ENCODE measurements at places on chromosomes 11 and 22.

GRCh38 chr11:10275714-10276113, 18.3 kb downstream of the SBF2 start:
- no peak for DNase-seq

DNA sequence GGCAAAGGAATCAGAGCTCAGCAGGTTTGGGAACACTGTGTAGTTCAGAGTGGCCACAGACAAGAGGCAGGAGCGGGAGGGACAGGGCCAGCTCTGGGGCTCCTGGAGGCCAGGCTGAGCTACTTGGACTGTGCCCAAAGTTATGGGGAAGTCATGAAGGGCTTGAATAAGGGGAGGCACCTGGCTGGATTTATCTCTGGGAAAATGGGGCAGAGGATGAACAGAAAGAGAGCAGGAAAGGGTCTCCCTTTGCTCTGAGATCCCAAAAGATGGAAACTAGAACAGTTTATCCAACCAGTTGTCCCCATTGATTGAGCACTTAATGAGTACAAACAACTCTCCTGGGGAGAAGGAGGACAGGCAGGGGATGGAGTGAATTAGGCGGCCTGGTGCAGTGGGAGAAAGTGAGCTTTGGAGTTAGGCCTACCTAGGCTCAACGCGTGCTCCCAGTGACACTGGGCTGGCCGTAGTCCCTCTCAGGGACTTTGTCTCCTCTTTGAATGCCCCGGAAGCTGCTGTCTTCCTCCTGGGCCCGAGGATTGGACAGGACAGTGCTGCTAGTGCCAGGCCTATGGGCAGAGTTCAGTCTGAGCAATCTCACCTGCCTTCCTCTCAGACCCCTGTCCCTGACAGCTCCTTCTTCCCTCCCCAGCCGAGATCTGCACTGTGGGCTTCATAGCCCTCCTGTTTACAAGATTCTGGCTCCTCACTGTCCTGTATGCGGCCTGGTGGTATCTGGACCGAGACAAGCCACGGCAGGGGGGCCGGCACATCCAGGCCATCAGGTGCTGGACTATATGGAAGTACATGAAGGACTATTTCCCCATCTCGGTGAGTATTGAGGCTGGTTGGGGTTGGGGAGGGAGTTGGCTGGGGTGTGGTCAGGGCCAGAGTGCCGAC, 2.0 kb downstream of the MOGAT2 start:
- no peak for DNase-seq

DNA sequence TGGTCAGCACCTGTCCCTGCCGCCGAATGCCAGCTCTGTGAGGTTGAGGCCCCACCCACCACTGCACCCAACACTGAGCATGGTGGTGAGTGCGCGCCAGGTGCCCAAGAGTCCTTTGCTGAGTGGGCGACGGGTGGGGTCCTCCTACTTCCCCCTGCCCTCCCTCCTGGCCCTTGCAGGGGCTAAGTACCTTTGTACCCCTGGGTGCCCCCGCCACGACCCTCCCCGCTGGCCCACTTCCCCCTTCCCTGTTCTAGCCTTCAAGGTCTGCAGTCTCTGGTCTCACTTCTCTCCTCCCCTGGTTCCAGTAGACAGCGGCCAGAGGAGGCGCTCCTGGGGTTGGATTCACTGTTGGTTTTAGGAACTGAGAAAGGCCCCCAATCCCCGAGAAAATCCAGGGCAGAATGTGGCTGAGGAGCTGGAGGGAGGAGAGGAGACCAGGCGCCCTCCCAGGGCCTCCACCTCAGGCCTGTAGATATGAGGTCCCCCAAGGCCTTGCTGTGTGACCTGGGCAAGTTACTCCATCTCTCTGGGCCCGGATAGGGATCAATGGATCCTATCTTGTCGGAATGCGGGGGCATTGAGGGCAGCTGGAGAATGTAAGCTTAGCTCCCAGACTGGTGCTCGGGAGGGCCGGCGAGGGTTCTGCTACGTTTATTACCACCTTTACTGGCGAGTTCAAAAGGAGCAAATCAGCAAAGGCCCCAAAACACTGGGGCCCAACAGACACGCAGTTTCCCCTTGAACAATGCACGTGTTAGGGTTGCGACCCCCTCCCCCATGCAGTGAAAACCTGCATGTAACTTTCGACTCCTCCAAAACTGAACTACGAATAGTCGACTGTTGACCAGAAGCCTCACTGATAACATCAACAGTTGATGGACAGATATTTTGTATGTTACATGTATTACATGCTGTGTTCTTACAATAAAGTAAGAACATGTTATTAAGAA, 31.9 kb upstream of the SMIM38 start:
- no peak for DNase-seq

- no peak for DNase-seq
These were observed 14.3 kb upstream of the TOLLIP start for GRCh38 chr11:1323774-1324173.

- DNase-seq, result no peak
These were observed 24.0 kb downstream of the PISD start for GRCh38 chr22:31637891-31638618.

DNA sequence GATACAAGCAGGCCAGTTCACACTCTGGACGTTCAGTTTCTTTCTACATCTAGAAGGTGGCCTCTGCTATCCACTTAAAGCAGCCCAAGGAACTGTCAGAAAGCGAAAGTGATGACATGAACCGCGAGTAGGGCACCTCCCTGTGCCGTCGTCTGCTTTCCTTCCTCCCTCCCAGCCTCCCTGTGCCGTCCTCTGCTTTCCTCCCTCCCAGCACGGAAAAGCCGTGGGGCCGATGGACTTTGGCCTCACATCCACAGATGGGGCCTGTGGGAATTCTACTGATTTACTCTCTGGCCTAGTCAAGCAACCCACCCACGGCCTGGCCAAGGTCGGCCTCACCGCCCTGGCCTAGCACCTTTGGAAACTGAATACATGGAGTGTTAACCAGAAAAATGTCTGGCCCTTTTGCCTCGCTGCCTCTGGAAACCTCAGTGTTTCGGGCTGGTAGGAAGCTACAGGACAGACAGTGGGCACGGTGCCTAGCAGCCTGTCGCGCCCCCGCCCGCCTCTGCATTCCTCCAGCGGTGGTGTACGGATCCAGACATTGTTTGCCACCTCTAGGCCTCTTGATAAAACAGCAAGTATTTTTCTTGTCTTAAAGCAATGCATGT, 14.2 kb downstream of the PEX26 start:
- DNase-seq, result peak; percentile 30

DNA sequence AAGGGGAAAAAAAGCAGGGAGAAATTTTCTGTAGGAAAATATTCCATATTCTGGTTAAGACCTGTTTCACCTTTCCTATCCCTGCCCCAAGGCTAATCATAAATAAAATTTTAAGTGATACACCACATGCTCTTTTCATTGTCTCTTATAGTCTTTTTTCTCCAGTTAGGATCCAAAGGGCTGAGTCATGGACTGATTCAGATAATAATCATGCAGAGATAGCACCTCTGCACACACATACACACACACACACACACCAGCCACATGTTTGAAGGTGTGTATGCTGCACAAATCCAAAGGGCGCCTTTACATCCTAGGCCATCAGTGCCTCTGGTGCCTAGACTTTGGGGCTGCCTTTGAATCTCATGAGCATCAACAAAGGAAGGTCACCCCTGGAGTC, 35.5 kb upstream of the CWF19L2 start:
- DNase-seq, result no peak

GRCh38 chr11:86990515-86990914, 35.3 kb upstream of the FZD4 start:
- peak; percentile 37 for DNase-seq

- peak; percentile 13 for DNase-seq
These were observed 3.2 kb downstream of the TBC1D10C start for GRCh38 chr11:67406969-67407687.

GRCh38 chr11:59358595-59358994, at the start of gene OR5AN1:
TSS of gene OR5AN1 (plus strand) at chr11:59358895. CDS start at chr11:59364459, 5,564 bp downstream.
- no peak for DNase-seq

- DNase-seq, result no peak
These were observed 25.2 kb upstream of the NECTIN1 start for GRCh38 chr11:119754199-119754598.

- DNase-seq, result no peak
These were observed 35.3 kb downstream of the DGCR2 start for GRCh38 chr22:19086896-19087295.

DNA sequence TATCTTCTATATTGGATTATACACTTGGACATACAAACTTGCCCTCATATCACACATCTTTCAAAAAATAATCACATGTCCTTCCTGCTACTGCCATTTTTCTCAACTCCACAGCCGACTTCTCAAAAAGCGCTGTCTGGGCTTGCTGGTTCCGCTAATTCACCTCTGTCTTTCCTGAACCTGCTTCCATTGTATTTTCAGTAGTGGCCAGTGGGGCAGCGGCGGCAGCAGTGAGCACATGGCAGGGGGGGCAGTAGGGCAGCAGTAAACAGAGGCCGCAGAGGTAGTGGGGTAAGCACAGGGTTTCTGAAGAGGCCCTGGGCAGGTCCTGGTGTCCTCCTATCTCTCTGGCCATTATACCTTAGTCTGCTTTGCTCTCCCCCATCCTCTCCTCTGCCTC, 126.3 kb downstream of the RRAS2 start:
- DNase-seq, result no peak

DNA sequence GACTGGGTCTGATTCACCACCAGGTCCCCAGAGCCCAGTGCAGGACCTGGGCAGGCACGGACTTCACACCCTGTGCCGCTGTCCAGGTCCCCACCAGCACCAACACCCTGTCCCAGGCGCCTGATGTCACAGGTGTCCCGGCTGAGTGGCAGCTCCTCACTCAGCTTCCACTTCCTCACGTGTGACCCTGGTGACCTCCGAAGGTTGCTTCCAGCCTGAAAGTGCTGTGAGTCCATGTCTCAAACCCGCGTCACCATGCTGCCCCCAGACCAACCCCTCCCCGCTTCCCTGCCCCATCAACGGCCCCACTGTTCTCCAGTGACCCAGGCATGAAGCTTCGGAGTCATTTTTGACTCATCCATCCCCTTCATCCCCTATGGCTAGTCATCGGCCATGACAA, 25.7 kb upstream of the PICK1 start:
- no peak for DNase-seq

DNA sequence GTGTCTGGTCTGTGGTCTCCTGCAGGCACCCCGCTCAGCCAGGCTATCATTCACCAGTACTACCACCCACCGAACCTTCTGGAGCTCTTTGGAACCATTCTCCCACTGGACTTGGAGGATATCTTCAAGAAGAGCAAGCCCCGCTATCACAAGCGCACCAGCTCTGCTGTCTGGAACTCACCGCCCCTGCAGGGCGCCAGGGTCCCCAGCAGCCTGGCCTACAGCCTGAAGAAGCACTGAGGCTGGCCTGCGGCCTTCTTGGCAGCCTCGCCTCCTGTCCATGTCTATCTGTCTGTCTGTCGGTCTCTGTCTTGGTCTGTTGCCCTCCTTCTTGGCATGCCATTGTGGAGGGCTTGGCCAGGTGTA, 27.9 kb downstream of the INCENP start:
- no peak for DNase-seq

- no peak for DNase-seq
These were observed 5.1 kb upstream of the P2RX6 start for GRCh38 chr22:21009638-21010425.

DNA sequence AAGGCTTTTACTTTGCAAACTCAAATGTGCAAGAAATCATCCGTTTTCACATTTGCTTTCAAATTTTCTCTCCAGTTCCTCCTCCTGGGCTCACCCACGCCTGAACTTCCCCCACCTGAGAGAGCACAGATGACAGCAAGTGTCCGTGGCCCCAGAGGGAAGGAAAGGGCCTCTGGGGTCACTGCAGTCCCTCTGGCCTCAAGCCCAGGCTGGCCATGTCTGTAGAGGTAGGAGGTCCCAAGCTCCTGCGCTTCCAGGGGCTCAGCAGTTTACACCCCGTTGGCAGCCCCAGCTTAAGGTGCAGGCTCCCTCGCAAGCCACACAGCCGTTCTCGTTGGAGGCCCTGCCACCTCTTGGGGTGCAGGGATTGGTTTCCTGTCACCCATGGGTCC, 40.5 kb upstream of the PRDM11 start:
- DNase-seq, result no peak

- DNase-seq, result no peak
These were observed 21.5 kb downstream of the UEVLD start for GRCh38 chr11:18567081-18567480.

GRCh38 chr11:59611570-59612565, 3.7 kb downstream of the OSBP start:
- DNase-seq, result peak; percentile 96

DNA sequence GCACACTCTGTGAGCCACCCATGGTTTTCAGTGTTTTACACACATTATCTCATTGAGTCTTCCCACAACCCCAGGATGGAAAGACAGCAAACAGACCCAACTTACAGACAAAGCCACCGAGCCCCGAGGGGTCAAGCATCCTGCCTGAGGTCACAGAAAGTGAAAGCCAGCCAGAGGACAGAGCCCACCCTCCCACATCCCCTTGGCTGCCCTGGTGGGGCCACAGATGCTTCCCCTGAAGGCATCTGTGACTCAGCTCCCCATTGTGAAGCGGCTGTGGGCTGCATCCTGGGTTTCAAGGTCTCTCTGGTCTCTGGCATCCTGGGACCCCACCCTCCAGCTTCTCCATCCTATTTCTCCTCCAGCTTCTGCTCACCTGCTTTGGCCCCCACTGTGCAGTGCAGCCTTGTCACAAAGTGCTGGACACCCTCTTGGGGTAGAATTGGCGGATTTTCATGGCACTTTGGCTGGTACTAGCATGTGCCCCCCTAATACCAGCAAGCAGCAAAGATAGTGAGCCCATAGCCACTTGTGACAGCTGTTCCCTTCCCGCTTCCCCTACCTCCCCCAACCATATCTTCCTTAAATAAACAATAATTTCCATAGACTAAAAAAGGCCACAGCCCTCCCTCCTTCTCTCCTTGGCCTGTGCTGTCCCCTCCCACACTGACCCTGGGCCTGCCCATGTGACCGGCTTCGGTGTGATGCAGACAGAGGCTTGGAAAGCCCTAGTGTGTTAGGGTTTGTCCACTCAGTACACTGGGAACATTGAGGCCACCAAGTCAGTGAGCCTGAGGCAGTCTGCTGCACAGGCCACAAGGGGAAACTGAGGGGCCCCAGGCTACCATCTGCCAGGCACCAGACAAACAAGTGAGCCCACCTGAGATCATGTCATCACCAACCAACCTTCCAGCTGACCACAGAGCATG, 53.9 kb upstream of the SHISAL1 start:
- peak; percentile 21 for DNase-seq

GRCh38 chr11:66864924-66865697, 8.2 kb downstream of the LRFN4 start:
- DNase-seq, result peak; percentile 20

DNA sequence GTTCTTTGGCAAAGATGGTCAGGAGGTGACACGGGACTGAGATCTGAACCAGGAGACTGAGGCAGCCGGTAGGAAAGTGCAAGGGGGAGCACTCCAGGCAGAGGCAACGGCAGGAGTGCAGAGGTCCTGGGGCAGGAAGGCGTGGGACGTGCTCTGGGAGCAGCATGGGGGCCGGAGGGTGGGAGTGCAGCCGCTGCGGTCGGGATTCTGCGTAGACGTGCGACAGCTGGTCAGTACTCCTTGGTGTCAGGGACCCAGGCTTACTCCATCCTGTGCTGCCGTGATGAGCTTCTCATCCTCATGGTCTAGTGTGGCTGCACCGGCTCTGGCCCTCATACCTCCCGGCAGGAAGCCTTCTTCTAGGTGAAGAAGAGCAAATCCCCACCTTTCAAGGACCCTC, 16.9 kb upstream of the TRMU start:
- DNase-seq, result no peak

GRCh38 chr22:19290400-19291217, 910 bp downstream of the CLTCL1 start:
- DNase-seq, result no peak

Data from NCI-H526 treated with DMSO at 0.1 percent for 48 hours (cell line).